Subcutaneous preadipocyte (primary cell): ENCODE measurements at places on chromosomes 7 and 10. TPM values are rescaled to one million over a fixed set of nuclear protein-coding genes. Genes with fewer than 3 reads are reported as not detected.

FGF8 gene
- total RNA-seq = not detected in 2 replicates

CHRM2 gene
- under 0.01 TPM in 1 of 2 replicates, not detected in the other for total RNA-seq

MMD2 gene
- total RNA-seq = not detected in 2 replicates

FLNC gene
- 99.9 and 102 TPM in 2 replicates for total RNA-seq

DRGX gene
- total RNA-seq = not detected in 2 replicates

CNPY1 gene
- total RNA-seq = not detected in 2 replicates

SGMS1 gene
- 27.9 and 45.7 TPM in 2 replicates for total RNA-seq

MORN4 gene
- total RNA-seq = 3.7 and 4.0 TPM in 2 replicates

CDC14C gene
- total RNA-seq = 0.37 TPM in 1 of 2 replicates, not detected in the other

OGA gene
- total RNA-seq = 95.5 and 102 TPM in 2 replicates

KAT6B gene
- total RNA-seq = 19.8 and 25.2 TPM in 2 replicates

BEND7 gene
- 1.4 and 1.5 TPM in 2 replicates for total RNA-seq

SHH gene
- total RNA-seq = not detected in 2 replicates

COX19 gene
- 6.2 and 9.8 TPM in 2 replicates for total RNA-seq

FAM221A gene
- total RNA-seq = 0.78 and 1.8 TPM in 2 replicates

EPHA1 gene
- total RNA-seq = not detected in 2 replicates

NRP1 gene
- total RNA-seq = 267 and 402 TPM in 2 replicates

HTR5A gene
- not detected in 2 replicates for total RNA-seq
